ENCODE measurements at places on chromosomes 13 and 19.

DNA sequence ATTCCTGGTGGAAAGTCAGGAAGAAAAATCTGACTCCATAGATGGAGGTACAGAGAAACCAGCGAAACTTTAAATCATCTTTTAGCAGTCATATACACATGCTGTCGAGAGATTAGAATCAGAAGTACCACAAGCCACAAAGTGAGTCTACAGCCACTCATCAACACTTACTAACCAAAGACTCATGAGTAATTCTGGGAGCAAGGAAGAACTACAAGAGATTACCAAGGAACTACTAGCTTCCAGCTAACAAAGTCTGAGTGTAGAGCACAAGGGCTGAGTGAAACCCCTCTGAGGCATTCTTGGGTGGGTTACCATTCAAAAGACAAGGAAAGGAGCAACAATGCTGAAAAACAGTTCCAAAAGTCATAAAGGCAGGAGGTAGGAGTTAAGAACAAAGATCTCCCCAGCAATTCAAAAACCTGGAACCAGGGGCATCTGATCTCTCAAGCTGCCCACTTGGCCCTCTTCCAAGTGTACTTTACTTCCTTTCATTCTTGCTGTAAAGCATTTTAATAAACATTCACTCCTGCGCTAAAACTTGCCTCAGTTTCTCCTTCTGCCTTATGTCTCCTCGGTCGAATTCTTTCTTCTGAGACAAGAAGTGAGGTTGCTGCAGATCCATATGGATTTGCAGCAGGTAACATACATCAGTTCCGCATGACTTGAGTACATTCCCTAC, 13.0 kb downstream of the RBM26 start:
- DNase-seq: no peak

DNA sequence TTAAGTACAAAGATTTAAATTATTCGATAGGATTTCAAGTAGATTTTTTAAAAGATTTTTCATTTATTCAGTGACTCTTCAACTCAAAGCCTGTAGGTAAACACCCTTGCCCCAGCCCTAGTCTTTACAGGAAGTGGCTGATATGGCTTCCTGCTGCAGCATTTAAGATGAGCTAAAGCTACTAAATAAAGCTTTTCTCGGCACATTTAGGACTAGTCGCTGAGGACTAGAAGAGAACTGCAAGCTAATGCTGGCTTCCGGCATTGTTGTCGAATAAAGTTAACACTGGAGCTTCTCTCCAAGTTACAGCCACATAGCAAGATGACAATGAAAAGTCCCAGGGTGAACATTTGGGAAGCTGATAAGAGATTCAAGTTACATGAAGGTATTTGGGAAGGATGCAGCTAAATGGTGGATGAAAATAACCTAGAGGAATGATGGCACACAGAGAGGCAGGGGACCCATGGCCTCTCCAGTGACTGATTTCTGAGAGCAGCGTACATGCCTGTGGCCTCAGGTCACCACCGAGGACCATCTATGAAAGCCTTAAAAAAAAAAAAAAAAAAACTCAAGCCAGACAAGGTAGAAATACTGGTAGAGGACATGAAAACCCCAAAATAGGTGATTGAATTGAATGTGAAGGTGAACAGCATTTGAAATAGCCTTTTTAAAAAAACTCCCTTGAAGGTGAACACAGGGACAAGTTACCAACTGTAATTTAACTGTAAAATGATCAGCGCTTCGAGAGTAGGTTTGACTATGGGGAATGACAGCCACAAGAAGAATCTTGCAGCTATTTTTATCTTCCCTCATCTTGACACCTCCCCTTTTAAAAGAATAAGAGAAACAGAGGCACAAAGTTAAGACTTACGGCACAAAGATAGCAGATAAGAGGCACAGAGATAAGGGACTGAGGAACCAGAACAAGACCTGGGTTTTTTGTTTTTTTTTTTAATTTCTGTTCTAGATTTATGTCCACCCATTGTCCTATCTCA, 155.4 kb downstream of the DCT start:
- DNase-seq: no peak

- DNase-seq: no peak
Observed at GRCh38 chr13:49502954-49503353, 7.2 kb downstream of the PHF11 start.

GRCh38 chr13:26041444-26041843, 10.4 kb downstream of the SHISA2 start:
- no peak for DNase-seq

DNA sequence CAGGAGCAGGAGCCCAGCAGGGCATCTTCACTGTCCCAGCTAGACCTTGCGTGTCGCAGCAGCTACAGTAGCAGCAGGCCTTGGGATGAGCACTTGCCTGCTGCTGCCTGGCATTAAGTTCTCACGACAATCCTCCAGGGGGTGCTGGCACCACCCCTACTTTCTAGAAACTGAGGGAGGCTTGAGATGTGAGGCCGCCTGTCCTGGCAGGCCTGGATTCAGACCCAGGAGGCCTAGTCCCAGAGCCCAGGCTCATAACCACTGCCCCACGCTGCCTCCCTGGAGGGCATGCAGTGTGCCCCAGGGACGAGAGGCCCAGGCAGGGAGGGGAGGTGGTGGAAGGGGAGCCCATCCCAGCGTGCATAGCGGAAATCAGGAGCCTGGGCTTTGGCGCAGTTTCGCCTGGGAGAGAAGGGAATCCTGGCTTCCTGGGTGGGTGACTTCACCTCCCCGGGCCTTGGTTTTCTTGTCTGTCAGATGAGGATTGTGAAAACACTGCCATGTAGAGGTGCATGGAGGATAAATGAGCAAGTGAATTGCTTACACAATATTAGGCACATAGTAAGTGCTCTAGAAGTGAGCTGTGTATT, 26.1 kb downstream of the PPP5C start:
- no peak for DNase-seq

DNA sequence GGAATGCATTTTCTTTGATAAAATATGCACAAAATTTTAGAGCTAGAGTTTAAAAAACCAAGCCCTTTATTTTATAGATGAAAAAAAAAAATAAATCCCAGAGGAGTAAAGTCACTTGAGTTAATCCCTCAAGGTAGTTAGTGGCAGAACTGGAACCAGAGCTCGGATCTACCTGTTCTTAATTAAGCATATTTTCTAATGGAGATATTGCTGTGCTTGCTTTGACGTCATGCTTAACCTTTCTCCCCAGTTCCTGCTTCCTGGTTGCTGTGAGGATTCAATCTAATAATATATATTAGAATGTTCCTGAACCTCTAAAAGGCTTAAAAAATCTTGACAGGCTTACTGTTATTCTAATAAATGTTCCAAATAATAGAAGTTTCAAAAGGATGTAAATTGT, 300.6 kb upstream of the KLF12 start:
- no peak for DNase-seq

DNA sequence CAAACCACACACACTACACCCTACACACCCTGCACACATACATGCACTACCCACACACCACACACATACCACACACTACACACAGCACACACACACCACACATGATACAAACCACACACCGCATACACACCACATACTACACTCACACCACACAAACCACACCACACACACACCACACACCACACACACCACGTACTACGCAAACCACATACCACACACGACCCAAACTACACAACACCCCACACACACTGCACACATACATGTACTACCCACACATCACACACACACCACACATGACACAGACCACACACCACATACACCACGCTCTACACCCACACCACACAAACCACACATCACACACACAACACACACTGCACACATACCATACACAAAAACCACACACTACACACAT, 6.6 kb downstream of the MAG start:
- no peak for DNase-seq

GRCh38 chr19:16457195-16457953, 14.4 kb downstream of the EPS15L1 start:
- no peak for DNase-seq
